ENCODE measurements at places on chromosomes 5 and 9. TPM values are rescaled to one million over a fixed set of nuclear protein-coding genes. Genes with fewer than 3 reads are reported as not detected.

DNA sequence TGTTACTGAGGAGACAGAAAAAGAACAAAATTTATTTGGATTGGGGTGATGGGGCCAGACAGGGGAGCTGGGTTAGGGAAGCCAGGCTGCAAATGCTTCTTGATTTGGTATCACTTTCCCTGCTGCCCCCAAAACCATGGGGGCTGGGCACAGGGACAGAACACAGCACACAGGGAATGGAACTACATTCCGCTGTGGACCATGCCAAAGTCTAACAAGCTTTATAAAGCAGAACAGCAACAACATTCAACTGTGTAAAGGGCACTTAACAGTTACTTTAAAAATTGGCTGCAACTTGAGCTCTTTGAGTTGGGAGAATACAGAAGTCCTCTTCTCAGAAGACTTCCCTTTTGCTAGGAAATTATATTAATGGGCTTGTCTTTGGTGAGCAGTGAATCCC lies 23.8 kb downstream of the C5orf58 start:
- DNase-seq: no peak

- DNase-seq: no peak
These were observed 521.0 kb upstream of the WWC1 start for GRCh38 chr5:167770461-167770860.

DNA sequence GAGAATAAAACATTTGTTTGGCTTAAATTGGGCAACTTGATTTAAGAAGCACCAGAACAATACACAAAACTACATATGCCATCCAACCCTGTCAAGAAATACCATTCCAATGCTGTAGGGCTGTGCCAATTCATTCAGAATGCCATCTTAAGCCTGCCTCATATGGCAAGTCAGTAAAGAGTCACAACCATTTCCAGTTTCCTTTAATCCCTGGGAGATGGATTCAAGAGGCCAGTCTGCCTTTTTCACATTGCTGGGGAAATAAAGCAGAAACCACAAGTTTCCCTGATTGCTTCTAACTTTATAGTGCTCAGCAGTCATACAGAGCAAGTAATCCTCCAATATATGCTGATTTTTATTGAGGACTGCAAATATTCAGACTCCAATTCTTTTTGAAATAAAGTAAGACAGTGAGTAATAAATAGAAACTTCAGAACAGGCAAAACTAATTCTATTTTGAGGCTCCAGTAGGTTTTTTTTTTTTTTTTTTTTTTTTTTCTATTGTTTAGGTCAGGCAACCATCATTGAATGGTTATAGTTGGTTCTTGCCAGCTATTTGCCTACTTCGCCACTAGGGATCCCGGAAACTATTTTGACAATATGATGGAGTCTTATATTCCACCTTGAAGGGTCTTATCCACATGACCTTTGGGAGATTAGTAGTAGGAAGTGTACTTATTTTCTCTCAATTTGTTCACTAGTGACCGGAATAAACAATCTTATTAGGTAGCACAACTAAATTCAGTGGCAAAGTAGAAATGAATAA lies 400.9 kb upstream of the MEF2C start:
- no peak for DNase-seq

- no peak for DNase-seq
These were observed 344.0 kb downstream of the PRR16 start for GRCh38 chr5:120808135-120808534.

CATSPER3 gene
- total RNA-seq: not detected

C5orf58 gene
- not detected for total RNA-seq

Measured in dermis blood vessel endothelial cell (primary cell).